Activated CD4-positive, alpha-beta T cell treated with anti-CD3 and anti-CD28 coated beads, Interleukin-2, amount 50 U/mL, for 24 hours (primary cell): ENCODE measurements at places on chromosomes 11 and 22.

DNA sequence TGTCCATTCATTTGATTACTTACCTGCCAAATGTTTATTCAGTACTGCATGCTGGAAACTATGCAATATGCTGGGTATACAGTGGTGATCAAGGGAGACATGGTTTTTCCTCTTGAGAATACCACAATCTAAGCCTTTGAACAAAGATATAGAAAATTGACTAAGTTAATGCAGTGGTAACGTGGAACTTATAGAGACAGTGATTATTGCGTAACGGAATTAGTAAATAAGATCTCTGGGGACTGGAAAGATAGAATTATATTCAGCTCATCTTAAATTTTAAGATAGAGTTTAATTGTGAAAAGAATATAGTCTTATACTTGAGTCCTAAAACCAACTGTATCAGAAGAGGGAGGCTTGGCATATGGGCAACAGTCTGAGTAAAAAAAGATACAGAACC is 129.5 kb downstream of the UVRAG start:
- DNase-seq, result no peak

- DNase-seq, result no peak
These were observed 144.4 kb upstream of the TEAD1 start for GRCh38 chr11:12529793-12530192.

GRCh38 chr11:115047631-115048030 is 369.3 kb downstream of the NXPE2 start:
- DNase-seq, result no peak

DNA sequence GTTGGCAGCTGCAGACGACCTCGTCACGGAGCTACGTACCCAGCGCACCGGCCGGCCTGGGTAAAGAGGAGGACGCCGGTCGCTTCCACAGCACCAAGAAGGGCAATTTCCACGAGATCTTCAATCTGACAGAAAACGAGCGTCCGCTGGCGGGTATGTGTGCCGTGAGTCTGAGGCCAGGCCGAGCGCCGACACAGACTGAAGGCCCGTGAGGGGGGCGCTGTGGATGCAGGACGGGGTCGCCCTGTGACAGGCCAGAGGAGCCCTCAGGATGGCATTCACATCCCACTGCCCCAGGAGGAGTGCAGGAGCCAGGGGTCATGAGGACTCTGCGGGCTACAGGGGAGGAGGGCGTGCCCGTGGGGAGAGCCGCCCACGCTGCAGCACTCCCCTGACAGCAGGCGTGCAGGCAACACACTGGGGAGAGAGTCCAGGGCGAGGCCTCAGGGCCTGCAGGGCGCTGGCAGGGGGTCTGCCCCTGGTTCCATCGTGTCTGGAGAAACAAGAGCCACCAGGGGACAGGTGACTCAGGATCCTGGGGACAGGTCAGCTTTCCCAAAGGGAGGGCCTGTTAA is 53.6 kb downstream of the GRAMD4 start:
- DNase-seq, result no peak
